GF-D8 (cell line): ENCODE measurements at places on chromosomes 16 and 17.

DNA sequence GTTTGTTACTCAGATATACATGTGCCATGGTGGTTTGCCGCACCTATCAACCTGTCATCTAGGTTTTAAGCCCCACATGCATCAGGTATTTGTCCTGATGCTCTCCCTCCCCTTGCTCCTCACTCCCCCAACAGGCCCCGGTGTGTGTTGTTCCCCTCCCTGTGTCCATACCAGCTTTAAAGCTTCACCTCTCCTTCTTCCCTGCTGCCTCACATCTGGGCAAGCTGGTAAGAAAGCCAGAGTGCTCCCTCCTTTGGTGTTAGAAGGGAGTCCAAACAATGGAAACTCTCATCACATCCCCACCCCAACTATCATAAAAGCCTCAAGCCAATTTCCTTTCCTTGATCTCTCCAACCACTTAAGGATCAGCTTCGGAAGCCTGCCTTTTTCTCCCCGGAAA lies 1115.6 kb upstream of the GOT2 start:
- no peak for DNase-seq

DNA sequence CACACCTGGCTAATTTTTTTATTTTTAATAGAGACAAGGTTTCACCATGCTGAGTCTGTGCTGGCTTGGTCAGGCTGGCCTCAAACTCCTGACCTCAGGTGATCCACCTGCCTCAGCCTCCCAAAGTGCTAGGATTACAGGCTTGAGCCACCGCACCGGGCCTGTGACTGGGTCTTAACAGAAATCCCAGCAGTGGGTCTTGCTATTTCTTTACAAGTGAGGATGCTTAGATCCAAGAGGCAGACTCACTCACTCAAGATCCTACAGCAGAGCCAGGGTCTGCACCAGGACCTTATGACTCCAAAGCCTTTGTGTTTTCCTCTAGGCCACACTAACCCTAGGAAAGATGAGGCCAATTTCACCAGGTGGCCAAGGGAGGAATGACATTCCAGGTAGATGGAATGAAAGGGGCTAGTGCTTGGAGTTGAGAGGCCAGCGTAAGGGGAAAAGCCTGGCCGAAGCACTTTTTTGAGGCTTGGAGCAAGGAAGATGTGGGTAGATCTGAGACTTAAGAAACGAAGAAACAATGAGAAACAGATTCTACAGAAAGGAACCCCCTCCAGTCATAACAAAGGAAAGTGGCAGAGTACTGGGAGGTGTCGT lies 5.7 kb upstream of the STAT5A start:
- no peak for DNase-seq

- no peak for DNase-seq
Measured at GRCh38 chr17:45775148-45775547, 9.0 kb upstream of the CRHR1 start.

DNA sequence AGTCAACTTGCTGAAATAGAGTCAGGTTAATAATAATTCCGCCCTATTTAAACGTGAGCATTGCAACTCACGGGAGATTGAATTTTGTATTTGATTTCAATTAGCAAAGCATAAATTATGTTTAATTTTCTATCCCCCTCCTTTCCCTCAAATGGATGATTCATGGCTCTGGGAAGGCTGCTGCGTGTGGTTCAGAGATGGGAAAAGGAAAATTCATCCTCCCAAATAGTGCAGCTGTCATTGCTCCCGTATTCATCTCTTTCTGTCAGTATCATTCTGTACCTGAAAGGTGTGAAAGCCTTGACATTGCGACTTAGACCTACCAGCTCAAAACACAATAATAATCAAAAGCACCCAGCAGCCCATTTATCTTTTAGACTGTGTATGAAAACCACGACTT lies 447.3 kb downstream of the HS3ST4 start:
- no peak for DNase-seq

DNA sequence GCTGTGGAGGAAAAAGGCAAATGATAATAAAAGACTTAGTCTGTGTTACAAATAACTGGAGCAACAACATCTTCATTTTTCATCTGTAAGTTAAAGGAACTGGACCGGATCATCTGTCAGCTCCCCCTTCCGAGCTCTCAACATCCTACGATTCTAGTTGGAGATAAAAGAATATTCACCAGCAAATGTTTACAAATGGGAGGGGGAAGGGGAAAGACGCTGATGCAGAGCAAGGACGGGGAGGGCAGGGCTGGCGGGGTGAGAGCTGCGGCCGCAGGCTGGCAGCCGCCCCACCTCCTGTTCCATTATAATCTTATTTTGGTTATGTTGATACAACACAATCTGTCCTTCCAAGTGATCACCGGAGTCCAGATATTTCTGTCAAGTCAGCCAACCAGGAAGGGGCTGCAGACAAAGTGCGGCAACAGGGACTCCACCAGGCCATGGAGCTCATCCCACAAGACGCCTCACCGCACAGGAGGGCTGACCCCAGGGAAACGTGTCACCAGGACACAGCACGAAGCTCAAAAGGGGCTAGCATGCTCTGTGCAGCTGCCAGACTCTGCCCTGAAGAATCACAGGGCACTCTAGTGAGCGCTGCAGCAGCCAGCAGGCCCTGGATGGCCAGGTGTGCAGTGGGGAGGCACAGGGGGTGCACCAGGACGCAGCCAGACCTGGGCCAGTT lies 19.7 kb downstream of the FBXO31 start:
- no peak for DNase-seq

GRCh38 chr16:89376812-89377452 lies 113.4 kb downstream of the ANKRD11 start:
- DNase-seq = no peak

DNA sequence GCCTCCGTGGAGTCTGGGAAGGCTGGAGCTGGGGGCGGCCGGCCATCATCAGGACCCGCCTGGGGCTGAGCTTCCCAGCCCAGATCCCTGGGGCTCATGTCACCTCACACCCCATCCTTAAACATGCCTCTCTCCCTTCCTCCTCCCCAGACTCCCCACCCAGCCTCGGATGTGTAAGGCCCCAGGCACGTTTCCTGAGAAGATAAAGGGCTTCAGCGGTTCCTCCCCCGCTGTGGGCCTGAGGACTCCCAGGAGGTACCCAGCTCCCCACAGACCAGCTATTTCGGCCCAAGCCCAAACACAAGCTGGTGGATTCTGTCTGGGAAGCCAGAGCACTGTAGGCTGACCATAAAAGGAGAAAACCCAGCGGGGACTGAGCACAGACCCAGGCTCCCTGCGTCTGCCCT lies 49.2 kb downstream of the MYH11 start:
- DNase-seq = no peak

DNA sequence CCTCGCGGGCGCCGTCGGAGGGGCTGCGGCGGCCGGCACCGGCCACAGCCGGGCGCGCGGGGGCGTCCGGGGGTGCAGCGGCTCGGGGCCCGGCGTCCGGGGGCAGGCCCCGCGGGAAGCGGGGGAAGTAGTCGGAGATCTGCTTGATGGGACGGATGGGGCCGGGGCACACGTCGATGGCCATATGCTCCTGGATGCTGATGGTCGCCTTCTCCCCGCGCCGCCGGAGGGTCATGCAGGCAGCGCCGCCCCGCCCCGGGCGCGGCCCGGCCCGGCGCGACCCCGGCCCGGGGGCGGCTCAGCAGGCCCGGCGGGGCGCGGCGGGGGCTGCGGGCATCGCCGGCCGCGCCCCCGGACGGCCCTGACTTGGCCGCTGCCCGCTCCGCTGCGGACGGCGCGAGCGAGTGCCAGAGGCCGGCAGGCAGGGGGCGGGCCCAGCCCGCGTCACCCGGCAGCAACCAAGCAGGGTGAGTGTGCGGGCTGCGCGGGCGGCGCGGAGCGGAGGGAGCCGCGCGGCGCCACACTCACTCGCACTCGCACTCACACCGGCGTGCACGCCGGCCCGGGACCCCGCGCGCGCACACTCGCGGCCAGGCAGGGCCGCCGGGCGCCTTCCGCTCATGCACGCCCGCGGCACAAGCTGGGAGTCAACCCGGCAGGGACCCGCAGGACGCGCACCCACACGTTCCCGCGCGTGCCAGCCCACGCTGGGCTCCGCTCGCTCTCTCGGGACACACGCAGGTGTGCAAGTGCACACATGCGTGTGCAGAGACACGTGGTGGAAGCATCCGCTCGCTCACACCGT lies at the start of gene DOC2B:
Gene DOC2B (minus strand): TSS at position 406 of the 805 bp plus-strand sequence. CDS start 171 bp downstream, at position 235.
- no peak for DNase-seq

DNA sequence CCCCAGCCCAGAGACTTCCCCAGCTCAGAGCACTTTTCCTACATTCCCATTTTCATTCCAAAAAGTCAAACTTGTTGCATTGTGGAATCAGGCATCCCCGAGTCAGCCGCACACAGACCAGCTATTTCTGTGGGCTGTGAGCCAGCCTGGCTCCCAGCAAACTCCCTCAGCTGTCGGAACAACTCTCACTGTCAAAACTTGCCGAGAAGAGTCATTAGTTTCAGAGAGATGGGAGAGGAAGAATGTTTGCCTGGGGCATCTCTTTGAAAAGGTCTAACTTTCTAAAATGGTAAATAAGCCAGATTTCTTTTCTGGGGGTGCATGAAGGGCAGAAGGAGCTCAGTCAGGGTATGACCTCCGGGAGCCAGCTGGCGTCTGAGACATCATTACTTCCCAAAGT lies 280.0 kb downstream of the TMEM114 start:
- no peak for DNase-seq

- DNase-seq = peak; percentile 32
Measured at GRCh38 chr17:49193513-49194296, 16.7 kb downstream of the GNGT2 start.

- DNase-seq = no peak
Measured at GRCh38 chr16:305916-306626, 23.1 kb downstream of the PDIA2 start.

- DNase-seq = no peak
Measured at GRCh38 chr16:21656795-21657768, 4.7 kb upstream of the IGSF6 start.

GRCh38 chr17:19703828-19704613 lies 12.4 kb downstream of the SLC47A2 start:
- DNase-seq = no peak

- DNase-seq = peak; percentile 98
Measured at GRCh38 chr17:55783684-55784245, 32.9 kb downstream of the PCTP start.

DNA sequence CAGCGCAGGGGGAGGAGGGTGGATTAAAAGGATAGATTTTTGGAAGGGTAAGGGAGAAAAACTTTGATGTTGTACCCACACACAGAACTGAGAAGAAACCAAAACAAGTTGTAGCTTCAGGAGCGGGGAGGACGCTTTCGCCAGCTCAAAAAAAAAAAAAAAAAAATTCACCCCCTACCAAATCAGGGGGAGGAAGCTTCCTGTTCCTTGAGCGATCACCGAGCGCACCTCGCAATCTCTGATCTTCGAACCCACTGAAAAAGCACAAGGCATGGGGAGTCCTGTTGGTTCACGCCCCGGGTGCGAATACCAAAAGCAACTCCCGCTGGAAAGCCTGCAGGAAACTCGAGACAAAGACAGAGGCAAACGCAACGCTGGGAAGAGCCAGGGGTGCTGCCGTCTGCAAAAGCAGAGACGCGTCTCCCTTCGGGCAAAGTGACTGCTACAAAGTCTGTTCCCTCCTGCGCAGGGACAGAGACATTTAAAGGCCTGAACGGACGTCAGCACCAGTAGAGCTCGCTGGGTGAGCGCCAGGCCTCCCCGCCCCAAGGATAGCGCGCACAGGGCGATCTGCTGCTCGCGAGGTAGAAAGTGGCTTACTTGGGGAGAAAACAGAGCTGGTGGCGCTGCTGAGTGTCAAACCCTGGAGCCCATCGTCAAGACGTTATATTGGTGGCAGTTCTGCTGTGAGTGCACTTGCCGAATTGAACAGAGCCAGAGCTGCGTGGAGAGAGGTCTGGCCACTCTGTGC lies 190.4 kb downstream of the USP22 start:
- no peak for DNase-seq

- DNase-seq = no peak
Measured at GRCh38 chr17:78401246-78401645, 22.8 kb downstream of the PGS1 start.

DNA sequence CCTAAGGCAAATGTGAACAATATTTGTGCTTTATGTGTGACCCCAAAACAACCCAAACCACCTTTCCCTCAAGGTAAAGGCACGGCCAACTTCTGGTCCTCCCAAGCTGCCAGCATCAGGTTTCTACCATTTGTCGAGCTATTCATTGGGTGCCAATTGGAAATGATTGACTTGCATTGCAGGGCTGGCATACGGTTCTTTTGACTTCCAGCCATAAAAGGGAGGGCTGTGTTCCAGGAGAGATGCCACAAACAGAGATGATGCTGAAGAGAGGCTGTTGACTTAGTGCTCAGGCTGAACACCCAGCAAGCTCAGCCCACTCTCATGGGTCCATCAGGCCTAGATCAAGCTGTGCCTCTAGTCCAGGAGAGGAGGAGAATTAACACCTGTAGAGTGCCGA lies 252.4 kb downstream of the GRIN2A start:
- DNase-seq = no peak

GRCh38 chr17:14015271-14015670 lies 54.0 kb upstream of the COX10 start:
- no peak for DNase-seq
